ENCODE measurements at places on chromosomes 16 and 17.

- no peak for DNase-seq
Measured at GRCh38 chr16:81465375-81465943, 20.9 kb downstream of the CMIP start.

DNA sequence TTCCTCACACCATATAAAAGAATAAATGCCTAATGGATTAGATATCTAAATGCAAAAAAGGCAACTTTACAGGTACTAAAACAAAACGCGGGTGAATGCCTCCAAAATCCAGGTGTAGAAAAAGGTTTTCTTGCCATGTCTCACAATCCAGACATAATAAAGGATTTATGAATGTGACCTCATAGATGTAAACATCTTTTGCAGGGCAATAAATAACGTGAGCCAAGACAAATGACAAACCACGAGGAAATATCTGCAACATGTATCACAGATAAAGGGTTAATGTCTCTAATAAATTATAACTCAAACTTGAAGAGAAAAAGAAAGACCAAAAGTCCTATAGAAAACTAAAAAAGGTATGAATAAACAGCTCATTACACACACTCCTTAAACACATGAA, 180.7 kb downstream of the PARN start:
- DNase-seq: no peak

DNA sequence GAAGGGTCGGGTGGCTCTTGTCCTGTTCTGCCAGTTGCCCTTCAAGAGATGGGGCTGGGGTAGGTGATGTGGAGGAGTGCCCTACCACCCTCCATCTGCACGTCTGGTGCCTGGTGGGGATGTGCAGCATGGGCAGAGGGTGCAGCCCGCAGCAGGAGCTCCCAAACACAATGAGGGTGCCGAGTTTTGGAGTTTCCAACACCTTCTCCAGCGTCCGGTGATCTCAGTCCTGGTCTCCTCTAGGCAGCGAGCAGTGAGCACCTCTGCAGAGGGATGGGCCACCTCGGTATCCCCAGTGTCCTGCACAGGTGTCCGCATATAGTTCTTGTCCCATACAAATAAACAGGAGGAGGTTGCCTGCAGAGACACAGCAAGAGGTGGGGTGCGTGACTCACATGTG, 136.0 kb downstream of the ENGASE start:
- no peak for DNase-seq

GRCh38 chr17:78322858-78323455, 36.9 kb downstream of the SOCS3 start:
- DNase-seq: no peak

GRCh38 chr17:36540696-36541095, 4.0 kb upstream of the GGNBP2 start:
- DNase-seq: no peak

DNA sequence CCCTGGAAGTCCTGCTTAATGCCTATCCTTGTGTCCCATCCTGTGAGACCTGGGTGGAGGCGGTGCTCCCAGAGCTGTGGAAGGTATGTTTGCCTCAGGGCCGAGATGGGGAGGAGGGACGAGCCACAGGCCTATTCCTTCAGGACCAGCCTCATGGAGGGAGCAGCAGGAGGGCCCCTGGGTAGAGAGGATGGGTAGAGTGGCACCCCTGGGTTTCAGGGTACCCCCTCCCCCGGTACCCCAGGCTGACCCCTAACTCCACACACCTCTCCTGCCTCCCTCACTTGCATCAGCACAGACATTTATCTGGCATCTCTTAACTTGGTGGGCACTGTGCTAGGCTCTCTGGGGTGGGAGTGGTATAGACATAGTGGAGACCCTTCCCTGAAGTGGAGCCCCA, 7.1 kb downstream of the ASB16 start:
- DNase-seq: no peak

GRCh38 chr17:18182978-18183333, 672 bp upstream of the ALKBH5 start:
- peak; percentile 73 for DNase-seq

DNA sequence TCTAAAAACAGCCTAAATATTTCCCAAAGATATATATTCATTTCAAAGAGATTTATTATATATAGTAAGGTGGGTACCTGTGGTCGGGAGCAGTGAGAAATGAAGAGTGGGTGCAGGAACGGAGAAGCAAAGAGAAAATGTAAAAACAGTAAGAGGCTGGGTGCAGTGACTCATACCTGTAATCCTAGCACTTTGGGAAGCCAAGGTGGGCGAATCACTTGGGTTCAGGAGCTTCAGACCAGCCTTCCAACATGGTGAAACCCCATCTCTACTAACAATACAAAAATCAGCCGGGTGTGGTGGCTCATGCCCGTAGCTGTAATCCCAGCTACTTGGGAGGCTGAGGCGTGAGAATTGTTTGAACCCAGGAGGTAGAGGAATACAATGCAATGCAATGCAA, 257.1 kb downstream of the BCAS3 start:
- DNase-seq: no peak

- no peak for DNase-seq
Measured at GRCh38 chr16:55647798-55648197, 8.0 kb upstream of the SLC6A2 start.

DNA sequence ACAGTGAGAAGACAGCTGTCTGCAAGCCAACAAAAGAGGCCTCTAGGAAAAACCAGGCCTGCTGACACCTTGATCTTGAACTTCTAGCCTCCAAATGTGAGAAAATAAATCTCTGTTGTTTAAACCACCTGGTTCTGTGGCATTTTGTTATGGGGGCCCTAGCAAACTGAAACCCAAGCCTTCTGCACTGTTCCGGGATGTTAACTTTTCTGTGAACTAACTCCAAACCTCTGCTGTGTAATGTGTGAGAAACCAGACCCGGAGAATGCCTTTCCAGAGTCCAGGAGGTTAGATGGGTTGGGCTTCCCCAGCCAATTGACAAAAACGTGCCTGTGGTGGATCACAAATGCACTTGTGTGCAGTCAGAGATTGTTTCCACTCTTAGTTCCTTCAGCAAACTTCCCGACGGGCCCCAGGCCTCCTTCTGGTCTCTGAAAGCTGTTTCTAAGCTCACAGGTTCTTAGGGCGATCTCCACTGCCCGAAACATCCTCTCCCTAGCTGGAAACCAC, 13.6 kb upstream of the GGA2 start:
- no peak for DNase-seq

GRCh38 chr17:34683390-34683789, 104.0 kb downstream of the TMEM132E start:
- no peak for DNase-seq

GRCh38 chr17:9465210-9465921, 110.3 kb downstream of the STX8 start:
- DNase-seq: no peak
